ENCODE measurements at places on chromosomes 11 and 22.

DNA sequence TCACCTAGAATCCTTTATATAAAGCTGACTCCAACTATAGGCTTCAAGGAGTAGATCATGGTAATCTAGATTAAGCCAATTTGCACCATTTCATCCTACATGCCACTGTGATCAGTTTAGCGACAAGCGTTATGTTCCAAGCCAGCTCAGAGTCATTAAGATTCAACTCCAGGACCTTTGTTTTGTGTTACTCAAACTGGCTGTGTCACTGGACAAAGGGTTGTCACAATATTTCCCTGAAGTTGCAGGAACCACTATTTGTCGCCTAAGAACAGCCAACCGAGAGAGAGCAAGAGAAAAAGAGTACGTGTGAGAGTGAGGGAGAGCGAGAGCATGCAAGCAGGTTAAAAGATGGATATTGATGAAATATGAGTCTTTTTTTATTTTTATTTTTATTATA is 104.8 kb downstream of the USP35 start:
- no peak for DNase-seq

- no peak for DNase-seq
These were observed 36.3 kb upstream of the IGSF9B start for GRCh38 chr11:133993107-133993506.

- peak; percentile 88 for DNase-seq
These were observed 453.5 kb downstream of the MIAT start for GRCh38 chr22:27110665-27111451.

GRCh38 chr11:45413156-45413858 is 127.2 kb upstream of the SYT13 start:
- no peak for DNase-seq

- no peak for DNase-seq
These were observed 378.7 kb upstream of the ANO5 start for GRCh38 chr11:21814169-21814568.

GRCh38 chr22:50576806-50577696 is 1.2 kb downstream of the CPT1B start:
- DNase-seq, result no peak

Measured in HS-27A (cell line).